ENCODE measurements at places on chromosomes 4 and X.

- peak; percentile 56 for DNase-seq
These were observed 56.4 kb downstream of the SPCS3 start for GRCh38 chr4:176376032-176376614.

DNA sequence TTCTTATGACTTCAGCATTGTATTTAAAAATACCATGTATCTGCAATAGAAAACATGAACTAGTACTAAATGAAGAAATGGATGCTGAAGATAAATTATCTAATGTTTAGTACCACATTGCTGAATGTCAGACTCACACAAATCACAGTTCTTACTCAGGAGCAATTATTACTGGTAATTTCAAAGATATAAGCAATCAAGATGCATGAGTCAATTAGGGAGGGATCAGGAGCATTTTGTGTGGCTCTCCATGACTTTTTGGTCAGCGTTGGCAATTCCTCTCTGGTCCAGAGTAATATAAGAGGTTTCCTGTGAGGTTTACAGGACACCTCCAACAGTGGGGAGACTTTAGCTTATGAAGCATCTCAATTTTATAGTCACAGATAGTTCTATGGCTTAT is 167.0 kb upstream of the PCDH7 start:
- no peak for DNase-seq

DNA sequence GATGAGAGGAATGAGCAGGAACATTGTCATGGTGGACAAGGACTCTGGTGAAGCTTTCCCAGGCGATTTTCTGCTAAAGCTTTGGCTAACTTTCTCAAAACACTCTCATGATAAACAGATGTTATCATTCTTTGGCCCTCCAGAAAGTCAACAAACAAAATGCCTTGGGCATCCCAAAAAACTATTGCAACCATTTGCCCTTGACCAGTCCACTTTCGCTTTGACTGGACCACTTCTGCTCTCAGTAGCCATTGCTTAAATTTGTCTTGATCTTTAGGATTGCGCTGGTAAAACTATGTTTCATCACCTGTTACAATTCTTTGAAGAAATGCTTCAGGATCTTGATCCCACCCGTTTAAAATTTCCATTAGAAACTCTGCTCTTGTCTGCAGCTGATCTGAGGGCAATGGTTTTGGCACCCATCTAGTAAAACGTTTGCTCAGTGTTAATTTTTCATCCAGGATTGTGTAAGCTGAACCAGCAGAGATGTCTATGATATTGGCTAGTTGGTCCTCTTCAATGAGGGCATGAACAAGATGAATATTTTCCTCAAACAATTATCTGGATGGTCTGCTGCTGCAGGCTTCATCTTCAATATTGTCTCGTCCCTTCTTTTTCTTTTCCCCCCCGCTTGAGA is 14.8 kb downstream of the TBC1D1 start:
- no peak for DNase-seq

DNA sequence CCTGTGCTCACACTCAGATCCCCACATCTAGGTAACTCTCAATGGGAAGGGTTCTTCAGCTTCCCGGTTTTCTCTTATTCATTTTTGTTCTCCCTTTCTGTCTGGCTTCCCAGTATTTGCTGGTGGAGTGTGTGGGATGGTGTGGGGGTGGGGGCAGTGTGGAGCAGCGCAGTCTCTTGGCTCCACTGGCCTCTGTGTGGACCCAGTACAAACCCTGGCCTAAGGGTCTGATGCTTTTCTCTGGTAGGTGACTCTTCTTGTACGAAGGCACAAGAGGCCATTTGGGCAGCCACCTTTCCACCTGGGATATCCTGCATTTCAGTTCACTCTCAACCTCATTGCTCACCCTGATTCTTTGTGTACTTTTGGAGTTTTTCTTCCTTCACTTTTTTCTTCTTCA is 71.3 kb downstream of the NBDY start:
- DNase-seq, result no peak

Data from brain (organoid and tissue), 16 donors.